Thyroid gland (tissue), 4 donors: ENCODE measurements at places on chromosomes 12 and 14.

DNA sequence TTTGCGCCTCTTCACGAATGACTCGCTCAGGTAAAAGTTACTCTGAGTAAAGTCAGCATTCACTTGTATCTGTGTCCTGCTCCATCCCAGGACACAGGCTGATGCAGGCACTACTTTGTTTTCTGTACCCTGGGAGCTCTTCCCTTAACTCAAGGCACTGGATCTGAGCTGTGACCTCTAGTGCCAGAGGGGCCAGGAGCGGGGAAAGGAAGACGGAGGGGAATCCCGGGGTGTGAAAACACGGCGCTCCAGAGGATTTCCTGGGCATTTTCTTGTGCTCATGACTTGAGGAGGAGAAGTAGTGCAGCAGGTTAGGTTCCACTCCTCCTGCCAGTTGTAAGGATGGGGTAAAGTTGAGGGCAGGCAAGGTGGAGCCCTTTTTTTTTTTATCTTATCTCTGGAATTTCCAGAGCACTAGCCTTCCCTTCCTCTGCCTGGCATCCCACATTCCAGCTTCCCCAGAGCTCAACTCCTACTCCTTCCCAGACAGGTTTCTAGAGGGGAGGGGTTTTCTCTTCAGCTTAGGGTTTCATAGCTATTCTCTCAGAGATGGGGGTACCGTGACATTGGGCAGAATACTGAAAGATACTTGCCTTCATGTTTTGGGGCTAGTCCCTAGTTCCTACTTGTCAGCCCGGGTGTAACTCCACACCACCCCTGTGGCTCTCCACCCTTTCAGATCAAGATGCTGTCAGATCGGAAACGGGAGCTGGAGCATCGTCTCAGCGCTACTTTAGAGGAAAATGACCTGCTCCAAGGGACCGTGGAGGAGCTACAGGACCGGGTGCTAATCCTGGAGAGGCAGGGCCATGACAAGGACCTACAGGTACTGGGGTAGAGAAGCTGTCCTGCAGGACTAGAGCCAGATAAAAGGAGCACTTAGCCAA is 52.3 kb downstream of the RAB35 start:
- DNase-seq: no peak

DNA sequence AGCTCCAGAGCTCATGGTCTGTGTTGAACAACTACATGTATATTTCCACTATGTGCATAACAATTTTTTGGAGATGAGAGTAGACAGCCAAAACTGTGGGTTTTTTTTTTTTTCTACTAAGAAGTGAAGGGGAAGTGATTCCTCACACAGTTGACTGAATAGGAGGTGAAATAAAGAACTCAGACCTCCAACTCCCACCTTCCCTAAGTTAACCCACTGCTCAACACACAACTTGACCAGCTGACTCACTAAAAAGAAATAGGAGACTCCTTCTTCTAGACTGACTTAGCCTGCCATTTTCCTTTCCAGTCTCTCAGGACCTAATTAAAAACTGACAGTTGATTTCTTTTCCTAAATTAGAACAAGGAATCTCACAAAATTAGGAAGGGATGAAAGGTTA is 1.7 kb downstream of the M6PR start:
- DNase-seq: no peak

GRCh38 chr12:49358483-49359141 is 8.7 kb upstream of the SPATS2 start:
- peak; percentile 56 for DNase-seq

DNA sequence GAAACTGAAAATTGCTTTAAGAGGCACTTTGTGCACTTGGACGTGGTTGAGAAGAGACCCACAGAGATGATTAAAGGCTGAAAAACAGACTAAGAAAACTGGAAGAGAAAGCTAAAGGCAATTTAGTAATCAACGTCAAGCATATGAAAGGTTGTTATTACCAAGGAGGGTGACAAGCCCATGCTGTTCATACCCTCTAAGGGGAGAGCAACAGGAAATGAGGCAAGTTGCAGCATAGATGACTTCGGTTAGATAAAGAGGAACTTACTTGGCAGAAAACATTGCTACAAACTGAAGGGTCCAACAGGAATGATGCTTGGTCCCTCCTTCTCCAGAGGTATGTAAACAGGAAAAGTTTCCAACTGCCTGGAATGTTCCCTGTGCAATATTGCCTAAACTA is 107.8 kb downstream of the DUSP6 start:
- no peak for DNase-seq

GRCh38 chr12:40145896-40146295 is 40.0 kb upstream of the SLC2A13 start:
- DNase-seq: no peak

DNA sequence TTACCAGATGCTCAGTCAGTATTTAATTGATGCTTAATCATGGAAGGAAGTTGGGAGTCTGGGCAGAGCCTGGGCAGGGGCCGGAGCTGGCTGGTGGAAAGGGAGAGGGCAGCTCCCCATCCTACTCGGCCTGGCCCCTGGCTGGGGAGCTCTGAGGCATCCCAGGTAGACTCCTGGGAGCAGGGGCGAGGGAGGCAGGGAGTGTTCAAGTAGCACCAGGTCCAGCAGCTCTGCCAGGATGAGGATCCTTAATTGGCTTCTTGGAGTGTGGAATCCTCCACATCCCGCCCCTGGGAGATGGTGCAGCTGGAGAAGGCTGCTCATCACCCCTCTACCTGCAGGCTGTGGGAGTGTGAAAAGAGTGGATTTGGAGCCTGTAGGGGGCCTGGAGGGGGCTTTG is 30.9 kb downstream of the SYNDIG1L start:
- no peak for DNase-seq

DNA sequence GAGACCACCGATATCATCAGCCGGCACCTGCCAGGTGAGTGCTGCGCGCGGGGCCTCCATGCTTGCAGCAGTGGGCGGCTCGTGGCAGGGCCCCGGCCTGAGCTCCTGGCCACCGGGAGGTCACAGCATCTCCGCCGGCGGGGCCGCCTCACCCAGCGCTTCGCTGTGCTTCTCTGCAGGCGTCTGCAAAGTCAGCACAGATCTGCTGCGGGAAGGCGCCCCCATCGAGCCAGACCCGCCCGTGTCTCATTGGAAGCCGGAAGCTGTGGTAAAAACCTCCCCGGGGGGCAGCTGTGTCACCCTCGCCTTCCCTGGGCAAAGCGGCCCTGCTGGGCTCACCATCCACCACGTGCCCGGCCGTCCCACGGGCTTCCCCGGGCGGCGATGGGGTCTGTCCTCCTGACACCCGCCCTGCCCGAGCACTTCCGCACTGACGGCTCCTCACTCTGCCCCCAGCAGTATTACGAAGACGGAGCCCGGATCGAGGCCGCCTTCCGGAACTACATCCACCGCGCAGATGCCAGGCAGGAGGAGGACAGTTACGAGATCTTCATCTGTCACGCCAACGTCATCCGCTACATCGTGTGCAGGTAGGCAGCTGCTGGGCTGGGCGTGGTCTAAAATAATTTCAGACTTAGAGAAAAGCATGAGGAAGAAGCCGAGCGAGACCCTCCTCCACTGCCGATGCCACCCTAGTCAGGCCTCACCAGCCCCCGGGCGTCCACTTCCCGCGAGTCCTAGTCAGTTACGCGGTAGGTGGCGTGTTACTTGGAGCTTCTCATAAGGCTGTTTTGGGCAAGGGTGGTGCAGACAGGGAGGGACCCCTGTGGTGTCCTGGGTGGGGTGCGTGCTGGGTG is 7.1 kb downstream of the PGAM5 start:
- no peak for DNase-seq

- no peak for DNase-seq
Observed at GRCh38 chr14:52081964-52082363, 13.1 kb upstream of the NID2 start.

- DNase-seq: no peak
Observed at GRCh38 chr14:104803912-104804410, 3.1 kb downstream of the ZBTB42 start.

- no peak for DNase-seq
Observed at GRCh38 chr12:89327486-89328094, 24.7 kb downstream of the DUSP6 start.

GRCh38 chr14:102954081-102954789 is 31.8 kb downstream of the AMN start:
- DNase-seq: no peak

DNA sequence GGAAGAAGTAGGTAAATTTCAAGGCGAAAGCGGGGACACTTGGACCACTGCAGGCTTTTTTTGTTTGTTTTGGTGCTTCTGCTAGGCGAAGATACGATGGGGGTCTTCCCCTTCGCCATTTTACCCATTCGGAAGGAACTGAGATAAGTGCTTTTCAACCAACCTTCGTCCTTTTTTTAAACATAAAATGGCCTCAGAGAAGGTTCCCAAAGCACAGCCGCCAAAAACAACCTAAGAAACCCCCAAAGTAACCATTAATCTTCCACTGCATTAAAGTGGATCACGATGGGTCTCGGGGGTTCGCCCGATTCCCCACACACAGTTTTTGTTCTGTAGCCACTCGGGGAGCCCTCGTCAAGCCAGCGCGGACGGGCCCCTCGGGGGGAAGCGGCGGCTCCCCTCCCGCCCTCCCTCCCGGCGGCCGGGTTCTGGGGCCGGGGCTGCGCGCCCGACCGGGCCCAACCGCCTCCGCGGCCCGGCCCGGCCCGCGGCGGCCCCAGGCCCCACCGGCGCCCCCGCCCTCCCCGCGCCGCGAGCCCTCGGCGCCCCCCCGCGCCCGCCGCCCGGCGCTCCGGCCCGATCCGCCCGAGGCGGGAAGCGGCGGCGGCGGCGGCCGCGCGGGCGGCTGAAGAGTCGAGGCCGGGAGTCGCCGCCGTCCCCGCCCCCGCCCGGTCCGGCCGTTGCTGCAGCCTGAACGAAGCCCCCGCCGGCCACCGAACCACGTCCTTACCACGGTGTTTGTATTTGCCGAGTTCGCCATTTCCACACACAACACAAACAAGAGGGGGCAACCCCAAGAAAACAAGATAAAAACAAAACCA is 790 bp downstream of the GTF2A1 start:
- peak; percentile 55 for DNase-seq

- DNase-seq: no peak
Observed at GRCh38 chr14:32719601-32720000, 219.1 kb upstream of the NPAS3 start.

DNA sequence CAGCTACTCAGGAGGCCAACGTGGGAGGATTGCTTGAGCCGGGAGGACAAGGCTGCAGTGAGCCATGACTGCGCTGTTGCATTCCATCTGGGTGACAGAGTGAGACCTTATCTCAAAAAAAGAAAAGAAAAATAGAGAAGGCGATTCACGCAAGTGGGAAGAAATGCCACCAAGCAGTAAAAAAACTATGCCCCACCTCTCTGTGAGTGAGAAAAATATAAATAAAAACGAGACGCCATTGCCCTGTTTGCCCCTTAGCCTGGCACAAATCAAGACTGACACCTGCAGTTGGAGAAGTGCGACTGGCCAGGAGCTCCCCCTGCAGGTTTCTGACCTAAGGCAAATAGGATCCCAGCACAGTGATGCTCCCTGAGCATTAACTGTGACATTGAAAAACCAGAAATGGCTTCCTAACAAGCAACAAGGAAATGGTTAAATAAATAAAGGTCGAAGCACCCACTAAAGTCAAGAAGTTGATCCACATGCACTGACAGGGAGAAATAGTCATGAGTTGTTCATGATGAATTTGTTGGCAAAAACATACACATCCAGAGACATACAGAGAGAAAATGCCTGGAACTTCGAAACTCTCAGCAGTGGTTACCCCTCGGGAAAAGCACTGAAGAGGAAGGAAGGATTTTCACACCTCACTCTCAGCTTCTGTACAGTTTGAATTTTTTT is 21.1 kb downstream of the GSC start:
- DNase-seq: no peak

- DNase-seq: no peak
Observed at GRCh38 chr12:77601069-77601468, 229.6 kb upstream of the NAV3 start.

DNA sequence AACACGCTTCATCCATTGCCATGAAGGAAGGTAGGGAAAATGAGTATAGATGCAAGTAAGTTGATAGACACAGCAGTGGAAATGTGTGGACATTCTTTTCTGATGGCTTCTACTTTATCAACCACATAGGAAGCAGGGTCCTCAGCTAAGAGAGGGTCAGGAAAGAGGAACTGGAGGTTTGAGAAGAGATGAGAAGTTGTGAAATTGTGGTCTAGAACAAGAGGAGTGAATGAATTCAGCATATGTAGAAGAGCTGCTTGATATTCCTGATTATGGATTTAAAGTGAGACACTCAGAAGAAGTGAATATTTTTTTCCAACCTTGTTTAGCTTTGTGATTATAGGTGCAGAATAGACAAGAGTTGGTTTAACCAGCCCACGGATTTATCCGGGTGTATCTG is 128.5 kb downstream of the SLC15A5 start:
- DNase-seq: no peak

GRCh38 chr14:92863286-92864080 is 59.5 kb upstream of the CHGA start:
- no peak for DNase-seq

DNA sequence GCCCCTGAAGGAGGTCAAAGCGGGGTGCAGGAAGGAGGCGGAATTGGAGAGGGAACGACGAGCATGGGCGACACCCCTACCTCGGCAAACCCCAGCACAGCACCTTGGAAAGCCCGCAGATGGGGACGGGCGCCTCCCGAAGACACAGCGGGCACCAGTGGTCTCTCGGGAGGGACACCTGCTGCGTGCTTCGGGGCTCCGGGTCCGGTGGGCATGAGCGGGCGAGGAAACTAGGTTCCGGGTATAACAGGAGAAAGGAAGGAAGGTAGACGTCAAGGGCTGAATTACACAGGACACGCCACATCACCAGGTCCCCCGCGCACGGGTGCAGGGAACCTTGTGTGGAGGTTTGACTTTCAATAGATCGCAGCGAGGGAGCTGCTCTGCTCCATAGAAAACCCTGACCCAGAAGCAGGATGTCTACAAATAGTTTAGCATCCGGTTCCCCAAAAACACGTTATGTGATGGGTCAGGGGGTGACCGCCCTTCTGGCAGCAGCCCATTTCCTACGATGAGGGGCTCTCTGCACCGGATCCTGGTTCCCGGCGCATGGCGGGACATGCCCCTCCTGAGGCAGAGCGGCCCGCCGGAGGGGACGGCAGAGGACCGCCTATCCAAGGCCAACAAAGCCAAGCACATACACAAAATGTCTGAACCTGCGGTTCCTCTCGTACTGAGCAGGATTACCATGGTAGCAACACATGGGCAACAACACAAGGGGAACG is 196.9 kb downstream of the ALG10 start:
- no peak for DNase-seq

- no peak for DNase-seq
Observed at GRCh38 chr12:20028033-20028432, 340.3 kb upstream of the PDE3A start.

DNA sequence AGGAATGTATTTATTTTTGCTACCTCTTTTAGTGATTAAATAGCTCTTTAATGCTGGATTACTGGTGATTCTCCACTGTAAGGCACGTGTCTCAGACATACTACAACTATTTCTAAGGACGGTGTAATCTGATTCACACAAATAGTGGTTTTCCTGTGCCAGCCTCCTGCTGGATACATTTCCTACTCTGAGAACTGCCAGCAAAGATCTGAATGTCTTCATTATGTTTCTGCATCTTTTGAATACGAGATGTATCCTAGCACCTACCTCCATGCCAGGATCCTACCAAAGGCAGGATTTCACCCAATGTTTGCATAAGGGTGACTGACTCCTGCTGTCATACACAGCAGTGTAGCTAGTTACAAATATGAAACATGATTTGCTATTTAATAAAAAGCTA is 120.6 kb downstream of the PRICKLE1 start:
- DNase-seq: no peak

GRCh38 chr14:90536092-90536491 is 139.3 kb downstream of the CALM1 start:
- peak; percentile 35 for DNase-seq
